ENCODE measurements at places on chromosomes 5 and 9.

DNA sequence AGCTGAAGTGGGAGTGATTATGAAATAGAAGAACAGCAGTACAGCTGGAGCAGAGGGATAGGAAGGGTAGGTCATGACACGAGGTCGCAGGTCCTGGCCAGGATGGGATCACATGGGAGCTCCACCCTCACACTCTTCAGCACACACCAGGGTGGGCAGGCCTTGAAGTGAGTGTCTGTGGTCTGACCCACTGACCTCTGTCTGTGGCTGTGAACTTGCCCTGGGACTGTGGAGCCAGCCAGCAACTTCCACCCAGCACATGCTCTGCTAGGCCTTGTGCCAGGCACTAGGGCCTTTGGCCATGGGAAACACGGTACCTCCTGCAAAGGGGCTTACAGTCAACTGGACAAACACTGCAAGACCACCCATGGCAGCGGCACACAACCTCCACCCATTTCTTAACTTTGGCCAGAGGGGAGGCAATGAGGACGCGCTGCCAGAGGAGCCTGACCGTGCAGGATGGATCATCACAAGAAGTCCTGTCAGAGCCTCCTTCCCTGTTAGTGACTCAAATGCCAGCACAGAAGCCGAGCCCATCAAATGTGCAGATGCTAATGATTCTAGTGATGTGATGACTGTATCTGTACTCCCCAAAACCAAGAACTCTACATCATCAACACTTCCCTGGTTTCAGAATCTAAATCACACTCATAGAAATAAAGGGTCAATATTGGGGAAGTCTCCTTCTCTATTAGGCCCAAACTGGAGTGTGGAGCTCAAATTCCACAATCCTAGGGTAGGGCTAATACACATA is 113.6 kb downstream of the DPYSL3 start:
- no peak for DNase-seq

- DNase-seq: peak; percentile 61
Observed at GRCh38 chr9:89606049-89606623, 1.3 kb downstream of the GADD45G start.

- no peak for DNase-seq
Observed at GRCh38 chr9:132539096-132539495, 43.3 kb upstream of the BARHL1 start.

DNA sequence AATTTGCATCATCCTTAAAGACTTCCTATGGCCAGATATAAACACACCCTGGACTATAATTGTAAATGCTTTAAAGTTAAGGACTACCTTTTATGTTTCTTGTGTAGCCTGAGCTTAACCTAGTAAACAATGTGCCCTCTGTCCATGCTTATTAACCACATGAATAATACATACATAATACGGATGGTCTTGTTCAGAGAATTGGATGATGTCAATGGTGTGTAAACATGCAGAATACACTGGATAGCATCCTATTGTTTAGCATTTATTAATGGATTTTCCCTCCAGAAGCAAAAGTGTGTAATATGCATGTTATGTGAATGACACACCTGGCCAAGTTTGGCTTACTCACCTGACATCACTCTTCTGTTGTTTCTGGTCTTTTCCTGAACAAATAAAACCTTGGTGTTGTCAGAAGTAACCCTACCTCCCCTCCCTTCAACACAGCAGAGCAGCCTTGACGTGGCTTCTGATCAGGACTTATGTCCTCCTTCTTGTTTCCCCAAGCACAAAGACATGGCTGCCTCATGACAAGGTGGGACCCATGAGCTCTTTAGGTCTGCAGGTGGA is 517.9 kb downstream of the MTRR start:
- no peak for DNase-seq

- no peak for DNase-seq
Observed at GRCh38 chr5:129836321-129836720, 67.9 kb upstream of the CHSY3 start.

DNA sequence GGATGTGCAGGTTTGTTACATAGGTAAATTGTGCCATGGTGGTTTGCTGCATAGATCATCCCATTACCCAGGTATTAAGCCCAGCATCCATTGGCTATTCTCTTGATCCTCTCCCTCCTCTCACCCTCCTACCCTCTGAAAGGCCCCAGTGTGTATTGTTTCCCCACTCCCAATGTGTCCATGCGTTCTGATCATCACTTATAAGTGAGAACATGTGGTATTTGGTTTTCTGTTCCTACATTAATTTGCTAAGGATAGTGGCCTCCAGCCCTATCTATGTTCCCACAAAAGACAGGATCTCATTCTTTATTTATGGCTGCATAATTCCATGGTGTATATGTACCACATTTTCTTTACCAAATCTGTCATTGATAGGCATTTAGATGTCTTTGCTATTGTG is 243.3 kb upstream of the PDE4D start:
- DNase-seq: no peak

GRCh38 chr9:79242489-79242888 is 329.3 kb upstream of the TLE4 start:
- DNase-seq: no peak

- peak; percentile 49 for DNase-seq
Observed at GRCh38 chr5:132063090-132063911, 2.8 kb downstream of the IL3 start.

DNA sequence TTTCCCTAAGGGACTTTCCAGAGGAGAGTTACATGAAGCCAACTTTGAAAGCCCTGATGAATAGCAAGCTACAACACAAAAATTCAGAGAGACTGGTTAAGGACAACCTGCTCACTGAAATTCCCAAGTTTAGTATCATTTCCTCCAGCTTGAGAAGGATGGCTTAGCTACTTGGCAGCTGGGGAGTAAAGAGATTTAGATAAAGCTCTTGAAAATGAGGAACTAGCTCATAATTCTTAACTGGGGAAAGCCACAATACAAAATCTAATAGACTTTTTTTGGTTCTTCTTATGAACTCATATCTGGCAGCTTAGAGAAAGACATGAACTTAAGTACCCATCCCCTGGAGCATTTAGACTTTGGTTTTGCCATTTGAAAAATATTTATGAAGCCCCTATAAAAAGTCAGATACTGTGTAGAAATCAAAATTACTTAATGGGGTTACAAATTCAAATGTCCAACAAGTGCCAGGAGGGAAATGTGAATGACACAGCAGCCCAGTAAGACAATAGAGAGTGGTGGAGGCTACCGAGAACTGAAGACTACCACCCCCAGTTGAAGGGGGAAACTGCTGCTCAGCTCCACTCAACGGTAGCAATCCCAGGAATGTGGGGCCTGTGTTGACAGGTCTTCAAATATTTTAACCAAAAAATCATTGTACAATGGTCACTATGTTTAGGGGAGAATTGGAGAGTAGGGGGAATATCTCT is 79.4 kb upstream of the ADRB2 start:
- no peak for DNase-seq

DNA sequence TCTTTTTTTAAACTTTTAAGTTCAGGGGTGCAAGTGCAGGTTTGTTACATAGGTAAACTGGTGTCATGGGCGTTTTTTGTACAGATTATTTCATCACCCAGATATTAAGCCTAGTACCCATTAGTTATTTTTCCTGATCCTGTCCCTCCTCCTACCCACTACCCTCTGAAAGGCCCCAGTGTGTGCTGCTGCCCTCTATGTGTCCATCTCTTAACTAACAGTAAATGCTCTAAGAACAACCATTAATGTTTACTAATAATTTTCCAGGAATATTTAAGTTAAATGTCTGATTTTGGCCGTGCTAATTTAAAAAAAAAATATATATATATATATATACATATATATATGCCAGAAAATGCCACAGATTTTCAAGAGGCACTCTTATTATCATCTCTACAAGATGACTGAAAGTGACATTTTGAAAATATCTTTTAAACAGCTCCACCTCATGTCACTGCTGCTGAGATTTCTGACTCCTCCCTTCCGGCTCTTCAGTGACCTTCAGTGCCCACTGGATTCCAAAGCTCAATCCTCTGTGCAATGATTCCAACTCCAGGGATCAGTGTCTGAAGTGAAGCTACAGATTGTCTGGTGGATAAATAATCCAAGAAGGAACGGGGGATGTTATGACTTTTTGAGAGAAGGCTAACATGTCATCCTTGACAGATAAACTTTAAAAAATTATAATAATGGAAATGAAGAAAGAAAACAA is 46.7 kb upstream of the HNRNPA0 start:
- DNase-seq: no peak

- DNase-seq: no peak
Observed at GRCh38 chr9:88435336-88435735, 47.1 kb downstream of the SPIN1 start.
